Activated CD4-positive, CD25-positive, alpha-beta regulatory T cell (primary cell): ENCODE measurements at places on chromosomes 1 and 21.

GRCh38 chr21:24470852-24471251, 1136.4 kb downstream of the MRPL39 start:
- DNase-seq, result no peak

DNA sequence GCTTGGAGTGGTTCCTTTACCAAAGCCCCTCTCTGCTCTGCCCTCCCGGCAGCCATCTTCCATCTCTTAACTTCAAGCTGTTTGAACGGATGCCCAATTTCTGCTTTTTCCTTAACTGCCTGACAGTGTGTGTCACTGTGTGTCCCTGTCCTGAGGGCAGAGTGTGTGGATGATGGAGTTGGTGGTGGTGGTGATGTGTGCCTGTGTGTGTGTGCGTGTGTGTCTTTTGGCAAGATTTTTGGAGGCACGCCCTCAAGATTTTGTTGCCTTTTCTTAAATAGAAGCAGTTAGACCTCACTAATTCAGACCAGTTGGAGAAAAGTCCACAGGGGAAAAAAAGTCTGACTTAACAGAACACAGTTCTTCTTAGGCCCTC, 30.3 kb downstream of the SERTAD4 start:
- DNase-seq, result no peak

GRCh38 chr1:1050577-1051052, 23.5 kb downstream of the RNF223 start:
- DNase-seq, result no peak

DNA sequence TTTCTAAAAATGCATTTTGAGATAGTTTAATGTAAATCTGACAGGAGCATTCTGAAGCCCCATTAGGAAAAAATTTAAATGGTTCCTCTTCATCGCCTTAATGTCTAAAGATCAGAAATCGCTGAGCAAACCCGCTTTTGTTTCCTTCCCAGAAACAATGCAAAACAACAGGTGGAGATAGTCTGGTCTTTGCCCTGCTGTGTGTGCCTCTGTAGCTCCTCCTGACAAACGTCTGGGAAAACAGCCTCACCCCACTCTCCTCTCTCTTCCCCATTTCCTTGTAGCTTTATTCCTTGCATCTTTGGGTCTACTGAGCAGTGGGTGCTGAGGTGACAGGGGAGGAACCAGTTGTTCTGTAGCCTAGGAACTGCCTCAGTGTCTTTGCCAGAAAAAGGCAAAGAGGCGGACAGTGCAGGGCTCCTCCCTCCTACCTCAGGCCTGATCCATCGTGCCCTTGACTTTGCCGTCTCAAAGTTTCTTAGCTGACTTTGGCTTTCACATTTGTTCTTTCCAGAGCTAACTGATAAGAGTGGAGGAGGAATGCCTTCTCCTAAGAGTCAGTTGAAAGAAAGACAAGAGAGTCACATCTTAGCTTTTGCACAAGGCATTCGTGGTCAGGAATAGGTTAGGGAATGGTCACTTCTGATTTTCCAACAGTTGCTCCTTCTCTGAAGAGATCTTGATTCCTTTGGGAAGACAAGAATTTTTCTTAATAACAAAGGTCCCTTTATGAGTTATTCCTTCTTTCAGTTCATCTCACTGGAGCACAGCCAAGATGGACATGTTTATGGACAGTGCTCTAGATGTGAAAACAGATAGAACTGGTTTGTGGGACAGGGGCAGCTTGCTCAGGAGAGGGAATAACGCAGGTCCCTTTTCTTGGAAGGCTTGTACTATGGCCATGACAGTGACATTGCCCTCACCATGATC, 24.9 kb downstream of the SYT11 start:
- DNase-seq, result no peak

GRCh38 chr1:179425186-179425585, 59.4 kb downstream of the AXDND1 start:
- DNase-seq, result no peak

GRCh38 chr21:26964170-26964778, 2.6 kb downstream of the ADAMTS5 start:
- DNase-seq, result no peak

GRCh38 chr1:244761279-244761678, 74.2 kb upstream of the COX20 start:
- no peak for DNase-seq

DNA sequence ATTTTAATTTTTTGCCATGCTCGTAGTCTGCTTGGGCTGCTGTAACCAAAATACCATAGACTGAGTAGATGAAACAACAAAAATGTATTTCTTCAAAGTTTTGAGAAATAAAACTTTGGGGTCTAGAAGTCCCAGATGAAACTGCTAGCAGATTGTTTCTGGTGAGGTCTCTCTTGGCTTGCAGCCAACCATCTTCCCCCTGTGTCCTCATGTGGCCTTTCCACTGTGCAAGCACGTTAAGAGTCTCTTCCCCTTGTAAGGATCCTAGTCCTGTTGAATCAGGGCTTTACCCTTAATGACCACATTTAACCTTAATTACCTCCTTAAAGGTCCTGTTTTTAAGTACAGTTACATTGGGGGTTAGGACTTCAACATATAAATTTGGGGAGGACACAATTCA, 86.6 kb downstream of the PTBP2 start:
- no peak for DNase-seq

DNA sequence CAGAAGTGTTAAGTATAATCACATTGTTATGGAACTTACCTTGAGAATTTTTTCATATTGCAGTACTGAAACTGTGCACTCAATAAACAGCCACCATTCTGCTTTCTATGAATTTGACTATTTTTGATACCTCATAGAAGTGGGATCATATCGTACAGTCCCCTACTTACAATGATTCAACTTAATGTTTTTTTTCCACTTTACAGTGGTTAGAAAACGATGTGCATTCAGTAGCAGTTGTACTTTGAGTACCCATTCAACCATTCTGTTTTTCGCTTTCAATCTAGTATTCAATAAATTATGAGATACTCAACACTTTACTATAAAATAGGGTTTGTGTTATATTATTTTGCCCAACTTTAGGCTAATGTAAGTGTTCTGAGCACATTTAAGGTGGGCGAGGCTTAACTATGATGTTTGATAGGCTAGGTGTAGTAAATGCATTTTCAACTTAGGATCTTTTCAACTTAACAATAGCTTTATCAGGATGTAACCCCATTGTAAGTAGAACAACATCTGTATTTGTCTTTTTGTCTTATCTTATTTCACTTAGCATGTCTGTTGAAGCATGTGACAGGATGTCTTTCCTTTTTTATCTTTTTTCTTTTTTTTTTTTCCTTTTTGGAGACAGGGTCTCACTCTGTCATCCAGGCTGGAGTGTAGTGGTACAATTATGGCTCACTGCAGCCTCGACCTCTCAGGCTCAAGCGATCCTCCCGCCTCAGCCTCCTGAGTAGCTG, 42.4 kb upstream of the KCNQ4 start:
- no peak for DNase-seq

- no peak for DNase-seq
These were observed 212.3 kb downstream of the NCAM2 start for GRCh38 chr21:21210552-21210951.

GRCh38 chr1:231691618-231692259, 65.1 kb downstream of the DISC1 start:
- DNase-seq, result no peak

DNA sequence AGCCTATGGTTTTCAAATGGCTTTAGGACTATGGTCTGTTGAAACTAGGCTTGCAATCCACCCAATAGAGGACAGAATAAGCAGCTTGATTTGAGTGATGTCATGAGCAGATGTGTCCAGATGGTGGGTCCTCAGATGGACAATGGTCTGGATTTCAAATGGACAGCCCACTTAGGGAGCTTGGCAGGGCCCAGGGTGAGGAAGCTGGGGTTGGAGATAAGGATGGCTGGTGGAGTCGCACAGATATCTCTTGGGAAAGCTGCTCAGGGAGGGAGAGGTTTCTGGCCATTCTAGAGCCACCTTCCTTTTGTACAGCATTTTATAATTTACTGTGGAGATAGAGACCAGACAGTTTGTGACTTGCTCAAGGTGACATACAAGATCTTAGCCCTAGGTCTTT, 55.0 kb downstream of the NFASC start:
- DNase-seq, result no peak

DNA sequence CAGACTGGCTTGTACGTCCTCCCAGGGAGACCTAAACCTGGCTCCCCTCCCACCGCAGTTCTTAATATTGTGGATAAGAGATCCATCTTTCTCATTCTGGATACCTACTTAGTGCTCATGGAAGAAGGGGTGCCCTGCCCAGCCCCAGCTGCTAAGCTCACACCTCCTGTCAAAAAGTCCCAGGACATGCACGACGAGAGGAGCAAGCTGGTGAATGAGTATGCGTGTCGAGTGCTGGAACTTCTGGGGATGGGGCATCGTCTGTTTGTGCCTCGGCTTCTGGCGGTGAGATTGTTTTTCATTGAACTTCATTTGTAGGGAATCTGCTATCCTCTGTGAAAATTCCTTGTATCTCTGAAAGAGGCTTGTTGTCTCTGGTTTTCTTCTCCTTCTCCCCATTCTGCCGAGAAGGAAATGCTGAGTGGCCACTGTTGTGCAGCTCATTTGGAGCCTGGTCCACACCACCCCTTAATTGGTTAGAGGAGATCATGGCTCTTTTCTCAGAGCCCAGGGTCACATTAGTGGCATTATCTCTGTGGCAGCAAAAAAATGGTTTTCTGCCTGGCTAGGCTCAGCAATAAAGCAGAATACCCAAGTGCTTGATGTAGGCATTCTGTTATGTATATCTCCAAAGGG, 199.4 kb upstream of the CACYBP start:
- DNase-seq, result no peak

GRCh38 chr1:208683141-208683540, 439.0 kb upstream of the PLXNA2 start:
- DNase-seq, result no peak

- DNase-seq, result no peak
These were observed 38.9 kb downstream of the CCDC18 start for GRCh38 chr1:93219443-93219842.

- DNase-seq, result no peak
These were observed 175.9 kb downstream of the PAPPA2 start for GRCh38 chr1:176638713-176639526.

DNA sequence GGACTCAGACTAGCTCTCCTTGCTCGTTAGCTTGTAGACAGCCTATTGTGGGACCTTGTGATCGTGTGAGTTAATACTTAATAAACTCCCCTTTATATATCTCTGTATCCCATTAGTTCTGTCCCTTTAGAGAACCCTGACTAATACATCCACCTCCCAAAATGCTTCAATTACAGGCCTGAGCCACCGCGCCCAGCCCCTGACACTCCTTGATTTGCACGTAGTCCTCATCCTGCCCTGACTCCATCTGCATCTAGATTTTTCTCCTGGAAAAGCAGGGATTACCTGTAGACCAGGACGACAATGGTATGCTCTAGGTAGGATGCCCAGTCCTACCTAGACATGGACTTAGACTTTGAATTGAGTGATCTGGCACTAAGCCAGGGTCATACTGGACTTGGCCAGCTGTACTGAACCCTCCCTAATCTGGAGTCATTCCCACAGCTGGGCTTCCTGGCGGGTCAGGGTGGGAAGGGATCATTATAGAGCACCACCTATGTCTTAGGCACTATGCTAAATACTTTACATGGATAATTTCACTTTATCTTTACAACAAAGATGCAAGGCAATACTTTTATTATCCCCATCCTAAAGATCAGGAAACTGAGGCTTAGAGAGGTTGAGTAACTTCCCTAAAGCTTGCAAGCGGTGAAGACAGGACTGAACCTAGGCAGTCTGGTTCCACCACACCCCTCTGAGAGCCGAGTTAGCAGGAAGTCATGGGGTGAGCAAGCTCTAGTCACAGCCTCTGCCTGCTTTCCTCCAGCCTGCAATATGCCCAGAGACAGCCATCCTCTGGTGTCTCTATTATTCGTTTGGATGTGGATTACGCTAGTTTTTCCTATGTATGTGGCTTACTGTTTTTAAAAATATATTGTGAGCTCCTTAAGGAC, 89.4 kb downstream of the DTL start:
- no peak for DNase-seq

- no peak for DNase-seq
These were observed 70.7 kb downstream of the SPATA46 start for GRCh38 chr1:162305969-162306368.

DNA sequence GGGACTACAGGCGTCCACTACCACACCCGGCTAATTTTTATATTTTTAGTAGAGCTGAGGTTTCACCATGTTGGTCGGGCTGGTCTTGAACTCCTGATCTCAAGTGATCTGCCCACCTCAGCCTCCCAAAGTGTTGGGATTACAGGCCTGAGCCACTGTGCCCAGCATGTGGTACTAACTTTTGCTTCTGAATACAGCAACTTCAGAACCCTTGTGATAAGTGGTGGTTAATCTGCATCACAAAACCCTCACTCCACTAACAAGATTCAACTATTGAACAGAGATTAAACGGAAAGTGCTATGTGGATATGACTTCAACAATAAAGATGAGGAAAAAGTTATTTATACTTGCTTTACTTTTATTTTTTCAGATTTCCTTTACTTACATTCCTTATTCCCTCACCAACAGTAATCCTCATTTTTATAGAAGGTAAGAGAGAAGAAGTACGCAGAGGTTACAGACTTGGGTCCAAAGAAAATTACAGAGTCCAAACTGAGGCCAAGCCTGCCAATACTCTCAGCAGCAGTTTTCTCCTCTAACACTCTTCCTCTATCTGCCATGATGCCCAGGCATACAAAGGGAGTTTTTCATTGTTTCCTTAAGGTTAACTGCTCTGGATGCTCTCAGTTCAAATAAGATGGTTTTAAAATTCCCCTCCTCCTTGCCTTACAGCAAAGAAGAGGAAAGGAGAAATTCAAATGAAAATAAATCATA, 44.3 kb downstream of the SLC16A1 start:
- DNase-seq, result no peak
